Pulmonary artery endothelial cell (primary cell): ENCODE measurements at places on chromosomes 3 and 15. TPM values are rescaled to one million over a fixed set of nuclear protein-coding genes. Genes with fewer than 3 reads are reported as not detected.

GRCh38 chr15:63052961-63053698, 10.6 kb downstream of the TPM1 start:
- DNase-seq: no peak

- no peak for DNase-seq
These were observed 1.9 kb downstream of the RUBCN start for GRCh38 chr3:197734667-197735318.

GRCh38 chr3:172461530-172462138, 13.4 kb upstream of the GHSR start:
- DNase-seq: no peak

ACTC1 gene
- not detected in 2 replicates for total RNA-seq

DNA sequence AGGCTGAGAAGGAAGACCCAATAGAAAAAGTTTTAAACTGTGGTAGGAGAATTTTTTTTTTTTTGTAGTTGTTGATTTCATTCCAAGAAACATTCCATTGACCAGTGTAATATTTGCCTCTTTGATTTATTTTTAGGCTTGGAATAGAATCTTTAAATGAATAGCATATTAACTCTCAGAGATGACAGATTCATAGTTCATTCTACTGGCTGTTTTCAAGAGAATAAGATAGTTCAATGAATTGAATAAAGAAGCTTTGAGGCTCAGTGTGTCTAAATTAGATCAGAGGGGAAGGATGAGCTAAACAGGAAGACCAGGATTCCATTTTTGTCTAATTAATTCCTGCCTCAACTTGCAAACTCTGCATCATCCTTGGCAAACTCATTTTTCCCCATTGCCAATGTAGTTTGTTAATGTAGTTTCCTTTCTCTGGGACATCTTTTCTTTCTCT, 98.4 kb downstream of the NAALADL2 start:
- no peak for DNase-seq

DNA sequence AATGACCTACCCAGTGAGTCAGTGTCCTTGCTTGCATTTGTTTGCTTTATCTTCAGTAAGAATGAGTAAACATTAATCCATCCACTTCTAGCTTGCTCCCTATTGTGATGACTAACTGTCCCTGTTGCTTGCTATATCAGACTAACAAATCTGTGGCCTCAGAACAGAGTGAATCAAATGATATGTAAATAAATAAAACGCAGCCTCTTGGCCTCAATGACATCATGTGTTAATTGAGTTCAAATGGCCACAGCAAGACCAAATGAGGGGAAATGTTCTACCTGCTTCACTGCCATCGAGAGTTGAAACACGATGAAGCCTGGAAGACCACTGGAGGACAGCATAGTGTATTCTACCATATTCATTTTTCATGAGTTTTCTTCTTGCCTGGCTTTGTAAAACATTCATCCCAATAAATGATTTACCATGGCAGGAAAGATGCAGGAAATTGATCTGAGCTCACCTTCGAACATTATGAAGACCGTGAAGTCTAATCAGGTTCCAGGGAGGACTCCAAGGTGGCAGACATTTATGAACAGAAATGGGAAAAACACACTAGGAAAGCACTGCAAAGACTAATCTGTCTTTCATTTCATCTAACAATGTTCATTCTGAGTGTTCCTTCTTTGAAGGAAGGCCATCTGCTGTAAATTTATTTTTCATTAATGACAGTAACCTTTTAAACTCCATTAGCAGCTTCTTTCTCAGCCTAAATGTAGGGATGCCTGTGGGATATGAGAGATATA, 1144.5 kb downstream of the TUSC7 start:
- no peak for DNase-seq

- no peak for DNase-seq
These were observed 21.1 kb upstream of the ADGRG7 start for GRCh38 chr3:100588251-100588650.

GRCh38 chr3:138197058-138197457, 10.0 kb downstream of the ARMC8 start:
- no peak for DNase-seq

GRCh38 chr3:108468577-108468976, 41.8 kb downstream of the MYH15 start:
- no peak for DNase-seq

- no peak for DNase-seq
These were observed 315.2 kb upstream of the PPP2R3A start for GRCh38 chr3:135650309-135650708.

DNA sequence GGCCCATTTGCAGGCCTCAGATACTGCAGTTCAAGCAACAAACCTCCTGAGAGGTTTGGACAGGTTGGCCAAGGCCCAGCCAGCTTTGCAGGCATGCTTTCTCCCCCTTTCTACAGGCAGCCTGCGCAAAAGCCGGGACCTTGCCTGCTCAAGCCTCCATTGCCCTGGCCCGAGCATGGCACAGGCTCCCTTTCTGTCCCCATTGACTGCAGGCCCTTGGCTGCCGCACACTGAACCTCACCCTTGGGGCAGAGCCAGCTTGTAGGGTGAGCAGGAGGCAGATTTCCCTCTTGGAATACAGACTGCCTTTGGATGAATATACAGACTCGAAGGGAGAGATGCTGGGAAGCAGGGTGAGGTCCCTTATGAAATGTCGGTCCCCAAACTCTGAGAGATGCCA, 461.7 kb upstream of the PROK2 start:
- DNase-seq: no peak

DNA sequence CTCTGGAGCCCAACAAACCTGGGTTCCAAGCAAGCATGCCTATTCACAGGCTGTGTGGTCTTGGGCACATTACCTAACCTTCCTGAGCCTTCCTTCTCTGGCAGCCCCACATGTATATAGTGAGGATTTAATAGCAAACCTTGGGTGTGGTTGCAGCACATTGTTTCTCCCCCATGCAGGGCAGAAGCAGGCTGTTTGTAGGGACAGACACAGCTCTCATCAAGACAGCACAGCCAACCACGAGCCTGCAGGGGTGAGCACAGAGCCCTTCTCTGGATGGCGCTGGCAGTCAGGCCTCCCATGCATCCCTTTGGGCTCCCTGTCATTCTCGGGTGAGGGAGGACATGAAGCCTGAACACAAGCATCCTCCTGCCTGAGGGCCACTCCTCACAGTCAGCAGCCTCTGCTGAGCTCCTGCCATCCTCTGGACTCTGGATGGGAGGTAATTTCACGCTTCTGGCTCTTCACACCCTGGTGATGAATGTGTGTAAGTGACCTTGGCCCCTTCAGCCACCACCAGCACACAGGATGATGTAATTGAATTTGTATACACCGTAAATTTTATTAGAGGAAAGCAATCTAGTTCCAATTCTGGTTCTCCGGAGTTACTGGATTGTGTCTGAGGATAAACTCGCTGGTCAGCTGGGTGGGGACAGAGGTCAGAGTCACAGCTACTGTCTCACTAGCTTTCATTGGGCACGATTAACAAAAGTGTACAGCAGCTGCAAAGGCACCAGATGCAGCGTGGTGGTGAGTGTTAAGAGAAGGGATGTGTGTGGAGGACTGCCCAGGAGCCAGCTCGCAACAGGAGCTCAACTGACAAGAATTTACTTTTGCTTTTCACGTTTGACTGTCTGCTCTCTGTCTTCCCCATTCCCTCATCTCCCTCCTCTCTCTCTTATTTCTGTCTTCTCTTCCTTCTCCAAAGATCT, 118.1 kb downstream of the CLSTN2 start:
- no peak for DNase-seq

GRCh38 chr3:128875556-128876120, 3.8 kb upstream of the ACAD9 start:
- no peak for DNase-seq

GRCh38 chr15:45586601-45587094, 531 bp upstream of the BLOC1S6 start:
- no peak for DNase-seq
